NCI-H774 (cell line): ENCODE measurements at places on chromosomes 16 and 17.

DNA sequence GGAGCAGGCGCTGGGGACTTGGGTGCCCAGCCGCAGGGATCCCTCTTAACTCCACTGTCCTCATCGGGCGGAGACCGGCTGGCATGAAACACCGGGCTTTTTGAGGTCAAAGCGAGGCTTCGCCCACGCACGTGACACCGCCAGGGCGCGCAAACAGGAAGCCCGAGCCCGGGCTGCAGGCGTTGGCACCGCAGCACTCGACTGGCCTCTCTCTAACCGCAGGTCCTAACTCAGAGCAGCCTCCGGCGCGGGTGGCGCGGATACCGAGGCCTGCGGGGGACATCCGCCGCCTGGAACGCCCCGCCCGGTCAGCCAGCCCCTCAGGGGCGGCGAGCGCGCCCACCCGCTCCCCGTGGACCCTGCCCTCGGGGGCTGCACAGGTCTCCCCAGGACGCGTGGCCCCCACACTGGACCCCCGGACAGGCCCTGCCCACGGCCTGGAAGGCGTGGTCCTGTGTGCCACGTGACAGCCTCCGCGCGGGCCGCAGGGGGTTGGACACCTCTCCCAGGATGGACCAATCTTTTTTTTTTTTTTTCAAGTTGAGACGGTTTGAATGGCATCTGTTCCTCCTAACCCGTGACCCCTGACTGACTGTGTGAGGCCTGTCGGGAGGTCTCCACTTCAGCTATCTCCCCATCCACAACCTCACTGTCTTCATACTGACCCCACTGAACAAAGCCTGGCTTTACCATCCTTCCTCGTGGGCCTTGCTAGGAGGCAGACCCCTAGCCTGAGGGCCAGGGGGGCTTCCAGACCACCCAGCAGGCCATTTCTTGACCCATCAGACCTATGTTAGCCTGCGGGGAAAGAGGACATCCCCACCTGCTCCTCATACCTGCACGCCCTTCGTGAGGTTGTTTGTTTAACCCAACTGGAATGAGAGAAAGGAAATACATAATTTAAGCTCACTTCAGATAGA lies 8.4 kb upstream of the SLC47A2 start:
- no peak for DNase-seq

DNA sequence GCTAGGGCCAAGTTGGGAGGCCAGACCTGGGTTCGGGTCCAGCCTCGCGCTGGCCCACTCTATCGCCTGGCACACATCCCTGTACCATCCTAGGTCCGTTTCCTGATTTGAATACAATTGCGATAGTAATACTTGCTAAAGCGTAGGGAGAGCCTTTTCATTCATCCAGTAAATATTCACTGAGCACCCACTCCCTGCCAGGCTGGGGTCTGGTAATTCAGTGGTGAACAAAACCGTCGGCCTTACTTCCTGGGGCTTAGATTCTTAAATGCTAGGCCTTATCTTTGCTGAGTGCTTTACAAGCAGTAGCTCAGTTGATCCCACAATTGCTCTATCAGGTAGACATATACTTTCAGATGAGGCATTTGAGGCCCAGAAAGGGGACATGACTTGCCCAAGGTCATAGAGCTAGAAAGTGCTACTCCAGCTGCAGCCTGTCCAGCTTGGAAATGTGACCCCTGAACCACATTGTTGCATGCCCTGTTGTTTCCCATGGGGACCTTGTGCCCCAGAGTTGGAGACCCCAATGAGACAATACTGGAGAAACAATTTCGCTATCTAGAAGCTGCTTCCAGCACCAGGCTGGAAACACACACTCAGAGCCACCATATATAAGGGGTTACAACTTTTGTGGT lies 691 bp downstream of the USB1 start:
- no peak for DNase-seq

DNA sequence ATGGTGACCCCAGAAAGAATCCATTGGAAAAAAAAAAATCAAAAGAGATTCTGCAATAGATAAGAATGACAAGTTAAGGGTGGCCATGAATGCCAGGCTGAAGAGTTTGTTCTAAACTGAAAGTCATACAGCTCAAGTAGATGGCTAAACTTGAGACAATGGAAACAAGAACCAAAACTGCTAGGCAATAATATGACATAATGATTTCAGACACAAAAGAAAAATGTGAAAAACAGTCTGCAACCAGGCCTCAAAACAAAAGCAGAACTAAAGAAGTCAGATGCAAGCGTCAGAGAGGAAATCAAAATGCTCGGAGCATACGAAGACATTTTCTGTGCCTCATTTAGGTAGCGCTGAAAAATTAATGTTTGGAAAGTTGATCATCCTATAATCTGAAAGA lies 54.4 kb upstream of the YPEL2 start:
- no peak for DNase-seq

DNA sequence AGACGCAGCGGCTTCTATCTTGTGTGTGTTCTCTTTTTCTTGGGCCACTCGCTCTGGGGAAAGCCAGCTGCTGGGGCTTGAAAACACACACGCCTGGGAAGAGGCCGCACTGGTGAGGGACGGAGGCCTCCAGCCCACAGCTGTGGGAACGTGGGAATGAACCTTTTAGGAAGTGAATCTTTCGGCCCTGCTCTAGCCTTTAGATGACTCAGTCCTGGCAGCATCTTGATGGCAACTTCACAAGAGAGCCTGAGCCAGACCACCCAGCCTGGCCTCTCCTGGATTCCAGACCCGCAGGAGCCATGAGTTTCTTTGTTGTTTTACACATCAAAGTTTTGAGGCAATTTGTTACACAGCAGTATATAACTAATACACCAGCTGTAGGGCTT lies 2.2 kb upstream of the PDPK1 start:
- DNase-seq, result no peak

DNA sequence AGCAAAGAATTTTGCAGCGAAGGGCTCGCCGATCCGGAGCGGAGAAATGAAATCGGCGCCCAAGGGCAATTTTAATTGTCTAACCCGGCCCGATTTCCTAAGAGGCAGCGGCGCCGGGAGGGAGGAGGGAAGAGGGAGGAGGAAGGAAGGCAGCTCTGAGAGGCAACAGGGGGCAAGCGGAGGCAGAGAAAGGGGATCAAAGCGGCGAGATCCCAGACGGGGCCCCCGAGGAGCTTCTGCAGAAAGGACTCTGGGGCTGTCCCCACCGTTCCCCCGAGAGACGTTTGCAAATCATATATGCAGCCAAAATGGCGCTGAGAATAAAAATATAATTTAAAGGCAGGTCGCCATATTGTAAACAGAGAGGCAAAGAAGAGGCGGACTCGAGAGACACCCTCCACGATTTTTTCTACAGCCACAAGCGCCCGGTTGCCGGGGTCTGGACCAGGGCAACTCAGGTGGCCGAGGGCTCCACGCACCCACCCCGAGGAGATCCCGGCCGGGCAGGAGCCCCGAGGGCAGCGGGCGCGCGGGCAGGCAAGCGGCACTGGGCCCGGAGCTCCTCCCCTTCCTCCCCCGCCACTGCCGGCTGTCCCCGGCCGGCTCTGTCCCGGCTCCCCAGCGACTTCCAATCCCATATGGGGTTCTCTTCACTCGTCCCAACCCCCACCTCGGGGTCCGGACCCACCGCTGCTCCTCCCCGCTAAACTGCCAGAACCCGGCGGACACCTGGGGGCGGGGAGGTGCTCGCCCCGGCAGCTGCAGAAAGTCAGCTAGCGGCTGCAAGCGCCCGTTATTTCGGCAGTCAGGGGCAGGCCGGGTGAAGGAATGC lies 1.9 kb downstream of the PHF12 start:
- peak; percentile 23 for DNase-seq

GRCh38 chr17:22217135-22217534 lies 524.8 kb downstream of the KCNJ18 start:
- no peak for DNase-seq

DNA sequence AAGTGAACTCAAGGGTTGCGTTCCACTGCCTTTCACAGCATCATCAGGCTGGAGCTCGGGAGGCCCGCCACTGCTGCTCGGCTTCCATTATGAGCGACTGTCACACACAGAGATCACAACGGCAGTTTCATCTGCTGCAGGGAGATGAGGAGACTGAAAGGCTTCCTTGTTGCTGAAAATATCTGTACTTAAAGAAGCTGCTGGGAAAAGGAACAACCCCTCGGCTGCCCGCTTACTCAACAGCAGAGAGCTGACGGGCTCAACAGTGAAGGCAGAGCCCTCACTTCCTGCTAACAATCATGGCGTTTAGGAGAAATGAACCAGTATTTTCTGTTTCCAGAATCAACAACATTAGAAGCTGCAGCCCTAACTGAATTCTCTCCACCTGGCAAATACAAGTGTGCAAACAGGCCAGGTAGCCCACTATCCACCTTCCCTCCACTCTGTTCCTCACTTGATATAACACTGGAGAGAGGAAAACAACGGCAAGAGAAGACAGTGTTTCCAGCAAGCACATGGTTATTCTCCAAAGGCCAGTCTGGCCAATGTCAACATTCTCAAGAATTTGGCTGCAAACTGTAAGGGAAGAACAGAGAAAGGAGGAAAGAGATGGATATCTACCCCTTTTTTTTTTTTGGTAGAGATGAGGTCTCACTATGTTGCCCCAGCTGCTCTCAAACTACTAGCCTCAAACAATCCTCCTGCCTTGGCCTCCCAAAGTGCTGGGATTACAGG lies 33.7 kb downstream of the MBTPS1 start:
- no peak for DNase-seq

DNA sequence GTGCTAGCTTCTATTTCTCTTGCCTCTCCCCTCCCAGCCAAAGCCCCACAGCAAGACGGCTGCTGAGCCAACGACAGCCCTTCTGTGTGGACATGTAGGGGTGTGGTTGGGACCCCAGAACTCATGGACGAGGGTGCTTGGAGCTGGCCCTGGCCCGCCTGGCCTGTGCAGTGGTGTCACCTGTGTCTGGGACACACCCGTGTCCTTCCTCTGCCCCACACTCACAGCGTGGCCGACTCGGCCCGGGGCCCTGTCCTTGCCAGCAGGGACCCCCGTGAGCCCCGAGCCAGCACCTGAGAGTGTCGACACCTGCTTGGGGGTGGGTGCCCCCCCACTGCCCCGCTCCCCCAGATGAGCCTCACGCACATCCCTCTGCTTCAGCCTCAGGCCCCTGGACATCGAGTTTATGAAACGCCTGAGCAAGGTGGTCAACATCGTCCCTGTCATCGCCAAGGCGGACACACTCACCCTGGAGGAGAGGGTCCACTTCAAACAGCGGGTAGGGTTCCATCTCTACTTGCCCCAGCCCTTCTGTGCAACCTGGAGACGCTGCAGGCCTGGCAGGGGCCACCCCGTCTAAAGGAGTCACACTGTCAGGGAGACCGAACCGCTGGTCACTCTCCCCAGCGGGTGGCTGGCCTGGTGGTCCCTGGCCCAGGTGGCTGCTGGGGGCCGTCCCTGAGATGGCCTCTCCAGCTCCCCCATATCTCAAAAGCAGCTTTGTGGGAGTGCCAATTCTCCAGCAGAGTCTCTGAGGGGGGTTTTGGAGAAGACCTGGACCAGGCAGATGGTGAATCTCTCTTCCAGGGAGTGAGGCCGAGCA lies 349.8 kb downstream of the SEC14L1 start:
- DNase-seq, result no peak

GRCh38 chr16:57795431-57795878 lies 6.8 kb downstream of the KIFC3 start:
- DNase-seq, result peak; percentile 18

GRCh38 chr16:66247516-66248481 lies 118.7 kb upstream of the CDH5 start:
- no peak for DNase-seq

DNA sequence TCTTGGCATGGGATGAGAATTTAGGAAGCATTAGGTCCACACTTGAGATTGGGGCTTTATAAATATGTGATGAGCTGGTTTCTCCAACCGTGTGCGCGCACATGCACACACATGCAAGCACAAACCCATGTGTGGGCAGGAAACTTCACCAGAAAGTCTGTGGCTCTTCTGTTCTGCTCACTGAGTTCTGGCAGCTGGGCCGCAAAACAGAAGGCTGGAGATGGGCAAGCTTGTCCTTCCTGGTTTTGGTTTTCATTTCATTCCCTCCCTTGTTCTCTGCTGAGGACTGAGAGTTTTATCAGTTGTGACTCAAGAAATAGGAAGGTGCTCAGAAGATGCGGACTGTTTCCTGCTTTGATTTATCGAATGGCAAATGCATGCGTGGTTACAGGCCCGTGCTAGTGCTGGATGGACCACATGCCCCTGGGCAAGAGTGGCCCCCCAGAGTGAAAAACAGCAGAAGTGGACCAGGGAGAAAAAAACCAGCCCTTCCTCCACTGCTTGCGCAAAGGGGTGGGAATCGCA lies 14.1 kb downstream of the MAP3K14 start:
- DNase-seq, result no peak

- DNase-seq, result no peak
Observed at GRCh38 chr17:12592941-12593340, 72.7 kb upstream of the MYOCD start.

GRCh38 chr17:67217446-67217845 lies 27.6 kb downstream of the HELZ start:
- DNase-seq, result no peak

DNA sequence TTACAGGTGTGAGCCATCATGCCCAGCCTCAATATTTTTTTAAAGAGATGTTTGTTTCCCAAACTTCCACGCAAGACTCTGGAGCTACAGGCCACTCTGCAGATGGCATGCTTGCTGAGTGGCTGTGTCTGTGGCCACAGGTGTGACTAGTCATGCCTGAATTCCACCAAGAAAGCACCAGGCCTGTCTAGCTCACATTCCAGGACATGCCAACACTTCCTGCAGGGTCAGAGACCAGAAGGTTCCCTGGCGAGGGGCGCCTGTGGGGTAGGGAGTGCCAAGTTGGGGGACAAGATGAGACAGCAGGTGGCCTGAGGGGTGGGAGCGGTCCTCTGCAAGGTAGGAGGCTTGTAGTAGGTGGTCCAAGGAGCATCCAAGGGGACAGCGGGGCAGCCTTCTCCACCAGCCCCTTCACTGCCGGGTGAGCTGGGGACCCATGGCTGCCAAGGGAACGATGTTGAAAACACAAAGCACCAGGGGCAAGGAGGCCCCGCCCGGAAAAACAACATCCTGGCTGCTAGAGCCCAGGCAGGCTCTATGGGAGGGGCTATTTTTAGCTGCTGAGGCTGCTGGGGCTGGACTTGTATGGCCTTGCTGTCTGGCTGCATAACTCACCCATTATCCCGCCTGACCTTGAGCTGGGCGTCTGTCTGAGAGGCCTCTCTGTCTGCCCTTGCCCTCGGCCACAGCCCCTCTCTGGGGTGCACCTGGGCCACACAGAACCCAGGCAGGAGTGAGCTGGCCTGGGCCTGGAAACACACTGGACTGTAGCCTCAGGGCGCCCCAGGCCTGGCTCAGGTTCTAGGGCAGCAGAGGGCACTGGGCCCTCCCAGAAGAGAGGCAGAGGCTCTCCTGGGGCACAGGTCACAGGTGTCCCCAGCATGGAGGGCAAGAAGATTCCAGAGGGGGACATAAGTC lies 5.7 kb downstream of the TRIM47 start:
- DNase-seq, result peak; percentile 38

GRCh38 chr16:15961060-15961511 lies 11.7 kb downstream of the ABCC1 start:
- DNase-seq, result no peak

GRCh38 chr17:8658810-8659209 lies 28.3 kb upstream of the MYH10 start:
- DNase-seq, result no peak

- no peak for DNase-seq
Observed at GRCh38 chr17:27306276-27306835, 12.4 kb downstream of the WSB1 start.
